ENCODE measurements at places on chromosomes 4 and X. TPM values are rescaled to one million over a fixed set of nuclear protein-coding genes. Genes with fewer than 3 reads are reported as not detected.
A peak's percentile ranks its signal among the peaks of the same experiment; 100 is the strongest.

DNA sequence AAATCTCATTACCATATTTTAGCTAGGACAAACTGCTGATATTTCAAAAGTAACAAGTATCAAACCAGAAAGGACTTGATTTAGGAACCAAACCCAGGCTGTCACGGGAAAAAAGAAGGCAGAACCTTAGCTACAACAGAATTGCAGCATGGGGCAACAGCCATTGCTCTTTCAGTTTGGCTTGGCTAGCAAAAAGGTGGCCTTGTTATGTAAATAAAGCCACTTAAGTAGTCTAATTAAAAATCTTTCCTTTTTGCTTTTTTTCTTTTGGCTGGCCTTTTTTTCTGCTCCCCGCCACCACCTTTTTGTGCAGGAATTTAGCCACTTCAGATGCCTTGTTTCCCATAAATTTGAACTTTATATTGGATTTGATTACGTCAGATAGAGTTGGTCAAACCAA is 235.9 kb downstream of the CPXCR1 start:
- no peak for DNase-seq

MAGEB6 gene
- not detected for total RNA-seq

DNA sequence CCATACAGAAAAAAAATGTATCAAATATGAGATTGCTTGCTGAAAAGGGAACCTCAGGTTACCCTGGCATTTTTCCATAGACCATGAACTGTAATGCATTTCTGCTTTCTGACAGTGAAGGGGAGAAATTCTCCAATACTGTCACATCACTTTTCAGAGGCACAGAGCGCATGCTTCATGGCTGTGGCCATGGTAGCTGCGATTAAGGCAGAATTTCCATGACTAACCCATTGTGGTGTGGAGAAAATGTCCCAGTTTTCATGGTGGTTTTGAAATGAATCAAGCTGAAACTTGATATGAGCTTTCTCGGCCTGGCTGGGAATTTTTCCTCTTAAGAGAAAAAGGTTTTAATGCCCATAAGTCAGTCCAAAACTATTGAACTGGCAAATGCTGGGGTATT is 39.5 kb upstream of the MAP3K15 start:
- DNase-seq: peak; percentile 54

GRCh38 chr4:40484346-40485090 is 145.1 kb downstream of the RBM47 start:
- DNase-seq: no peak

Measured in fibroblast of the aortic adventitia (primary cell).